Fibroblast of the conjunctiva (primary cell): ENCODE measurements at places on chromosomes 1 and 21.

DNA sequence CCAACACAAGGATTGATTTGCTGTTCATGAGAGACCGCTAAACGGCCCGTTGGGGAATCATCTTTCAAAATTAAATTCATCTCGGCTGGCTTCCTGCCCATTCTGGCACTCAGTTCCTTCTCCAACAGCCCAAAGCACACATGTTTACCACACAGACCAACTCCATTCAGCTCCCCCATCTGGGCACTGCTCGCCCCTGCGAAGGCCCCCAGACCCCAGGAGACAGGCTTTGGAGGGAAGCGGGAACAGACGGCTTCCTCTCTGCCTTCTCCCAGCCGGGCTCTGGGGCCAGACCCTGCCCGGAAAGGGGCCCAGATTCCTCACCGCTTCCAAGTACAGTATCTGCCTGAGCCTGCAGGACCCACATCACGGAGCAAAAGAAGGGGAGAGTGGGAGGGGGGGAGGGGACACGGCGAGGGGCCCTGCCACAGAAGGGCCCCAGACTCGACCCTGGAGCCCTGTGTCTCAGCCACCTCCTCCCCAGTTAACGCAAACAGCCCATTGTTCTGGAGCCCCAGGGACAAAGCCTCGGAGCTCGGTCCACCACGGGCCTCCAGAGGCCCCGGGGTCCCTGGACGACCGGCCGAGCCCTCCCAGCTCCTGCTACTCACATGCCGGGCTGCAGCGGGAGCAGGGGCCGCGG is 660 bp downstream of the MEGF6 start:
- DNase-seq: no peak

GRCh38 chr1:203539831-203540546 is 46.0 kb downstream of the OPTC start:
- DNase-seq: no peak

- no peak for DNase-seq
Measured at GRCh38 chr1:160887071-160887470, 2.1 kb upstream of the ITLN1 start.

- no peak for DNase-seq
Measured at GRCh38 chr1:18058981-18059605, 48.5 kb upstream of the IGSF21 start.

DNA sequence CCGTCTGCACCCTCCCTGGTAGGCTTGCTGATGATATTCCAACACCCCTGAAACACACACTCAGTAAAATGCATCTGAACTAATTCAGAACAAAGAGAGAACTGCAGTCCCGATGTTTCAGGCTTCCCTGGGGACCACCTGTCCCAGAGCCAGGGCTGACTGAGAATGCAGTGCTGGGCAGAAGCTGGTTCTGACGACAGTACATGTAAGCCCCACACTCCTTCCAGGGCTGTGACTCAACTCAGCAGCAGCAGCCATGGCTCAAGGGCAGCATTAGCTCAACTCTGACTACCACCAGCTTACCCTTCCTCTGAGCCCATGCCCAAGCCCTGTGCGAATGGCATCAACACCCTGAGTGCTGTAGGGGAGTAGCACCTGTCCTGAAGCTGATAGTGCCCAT is 56.4 kb upstream of the SIPA1L2 start:
- no peak for DNase-seq
